Epithelial cell of umbilical artery (primary cell): ENCODE measurements at places on chromosomes 4 and X. TPM values are rescaled to one million over a fixed set of nuclear protein-coding genes. Genes with fewer than 3 reads are reported as not detected.

EGF gene
- under 0.01 and 0.15 TPM in 2 replicates for total RNA-seq

CTAG1A gene
- not detected in 2 replicates for total RNA-seq

FABP2 gene
- not detected in 2 replicates for total RNA-seq

DUSP21 gene
- total RNA-seq, result not detected in 2 replicates

CPLX1 gene
- not detected in 2 replicates for total RNA-seq

EREG gene
- under 0.01 TPM in 1 of 2 replicates, not detected in the other for total RNA-seq

PCDH11X gene
- total RNA-seq, result 0.32 TPM in 1 of 2 replicates, not detected in the other

GPR34 gene
- total RNA-seq, result not detected in 2 replicates

LRAT gene
- total RNA-seq, result not detected in 2 replicates

GAGE13 gene
- total RNA-seq, result not detected in 2 replicates

KDR gene
- 135 and 226 TPM in 2 replicates for total RNA-seq

SHOX gene
- not detected in 2 replicates for total RNA-seq

FDCSP gene
- total RNA-seq, result not detected in 2 replicates

SSX4B gene
- not detected in 2 replicates for total RNA-seq

MAGEA4 gene
- not detected in 2 replicates for total RNA-seq

FATE1 gene
- not detected in 2 replicates for total RNA-seq

GRPR gene
- total RNA-seq, result not detected in 2 replicates

TLR10 gene
- total RNA-seq, result not detected in 2 replicates

DTHD1 gene
- not detected in 2 replicates for total RNA-seq

GC gene
- not detected in 2 replicates for total RNA-seq

CXCL6 gene
- 0.65 and 6.4 TPM in 2 replicates for total RNA-seq

GPRIN3 gene
- total RNA-seq, result 1.8 and 8.8 TPM in 2 replicates

SPON2 gene
- total RNA-seq, result 2.6 and 19.9 TPM in 2 replicates

FOXR2 gene
- total RNA-seq, result not detected in 2 replicates
